ENCODE measurements at places on chromosomes 12 and 14.

GRCh38 chr12:104752881-104753280 lies 205.2 kb downstream of the SLC41A2 start:
- DNase-seq: no peak

GRCh38 chr12:57474430-57474829 lies 5.2 kb downstream of the ARHGAP9 start:
- no peak for DNase-seq

- no peak for DNase-seq
Measured at GRCh38 chr12:126616441-126616840, 1551.2 kb downstream of the AACS start.

- no peak for DNase-seq
Measured at GRCh38 chr14:52110441-52111086, 41.7 kb upstream of the NID2 start.

DNA sequence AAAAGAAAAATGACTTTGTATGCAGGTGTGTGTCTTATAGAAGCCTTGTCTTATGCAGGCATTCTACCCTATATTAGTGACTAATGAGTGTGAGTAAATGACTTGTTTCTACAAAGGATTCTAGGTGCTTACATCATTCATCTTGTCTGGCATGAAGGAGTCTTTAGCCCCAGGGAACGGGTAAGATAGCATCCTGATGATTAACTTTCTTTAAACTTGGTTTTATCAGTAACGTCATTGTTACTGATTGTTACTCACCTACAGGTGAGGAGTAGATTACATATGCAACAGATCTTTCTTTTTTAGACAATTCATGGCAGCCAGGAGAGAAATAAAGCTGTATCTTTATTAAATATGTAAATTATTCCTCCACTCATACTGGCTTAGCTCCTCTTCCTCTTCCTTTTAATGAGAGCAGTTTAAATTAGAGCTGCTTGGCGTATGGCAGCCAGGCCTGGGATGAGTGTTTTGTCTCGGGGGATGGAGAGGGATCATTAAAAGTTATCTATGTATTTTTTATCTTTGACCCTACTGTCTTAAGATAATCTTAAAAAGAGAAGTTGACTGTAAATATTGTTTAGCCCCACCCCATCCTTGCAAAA lies 57.2 kb upstream of the ATP2A2 start:
- no peak for DNase-seq

GRCh38 chr14:103849151-103849886 lies 1.9 kb upstream of the PPP1R13B start:
- no peak for DNase-seq

DNA sequence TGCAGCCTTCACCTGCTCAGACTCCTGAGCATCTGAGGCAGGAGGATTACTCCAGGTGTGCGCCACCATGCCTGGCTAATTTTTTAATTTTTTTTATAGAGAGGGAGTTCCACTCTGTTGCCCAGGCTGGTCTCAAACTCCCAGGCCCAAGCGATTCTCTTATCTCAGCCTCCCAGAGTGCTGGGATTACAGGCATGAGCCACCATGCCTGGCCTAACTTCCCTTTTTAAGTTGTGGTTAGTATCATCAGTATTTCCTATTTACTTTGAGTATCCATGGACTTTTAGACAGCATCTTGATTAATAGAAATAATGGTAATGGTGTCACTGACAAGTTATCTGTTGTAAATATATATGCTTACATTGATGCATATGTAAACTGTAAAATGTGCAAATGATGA lies 116.9 kb downstream of the FGD4 start:
- no peak for DNase-seq

DNA sequence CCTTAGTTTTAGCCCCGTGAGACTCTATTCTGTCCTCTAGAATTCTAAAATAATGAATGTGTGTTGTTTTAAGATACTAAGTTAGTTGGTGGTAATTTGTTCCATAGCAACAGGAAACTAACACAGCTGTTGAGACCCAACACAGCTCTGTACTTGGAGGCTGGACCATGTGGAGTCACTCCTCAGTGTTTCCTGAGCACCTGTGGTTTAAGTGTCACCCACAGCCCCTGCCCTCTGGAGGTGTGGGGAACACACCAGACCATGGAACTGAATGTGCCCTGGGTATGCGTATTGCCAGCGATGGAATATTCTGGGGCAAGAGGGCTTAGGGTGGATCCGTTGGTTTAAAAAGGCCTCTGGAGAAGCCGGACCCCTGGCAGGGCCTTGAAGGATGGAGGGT lies 16.6 kb upstream of the GPR68 start:
- DNase-seq: no peak

- DNase-seq: no peak
Measured at GRCh38 chr14:100079726-100080005, 14.4 kb downstream of the EVL start.

DNA sequence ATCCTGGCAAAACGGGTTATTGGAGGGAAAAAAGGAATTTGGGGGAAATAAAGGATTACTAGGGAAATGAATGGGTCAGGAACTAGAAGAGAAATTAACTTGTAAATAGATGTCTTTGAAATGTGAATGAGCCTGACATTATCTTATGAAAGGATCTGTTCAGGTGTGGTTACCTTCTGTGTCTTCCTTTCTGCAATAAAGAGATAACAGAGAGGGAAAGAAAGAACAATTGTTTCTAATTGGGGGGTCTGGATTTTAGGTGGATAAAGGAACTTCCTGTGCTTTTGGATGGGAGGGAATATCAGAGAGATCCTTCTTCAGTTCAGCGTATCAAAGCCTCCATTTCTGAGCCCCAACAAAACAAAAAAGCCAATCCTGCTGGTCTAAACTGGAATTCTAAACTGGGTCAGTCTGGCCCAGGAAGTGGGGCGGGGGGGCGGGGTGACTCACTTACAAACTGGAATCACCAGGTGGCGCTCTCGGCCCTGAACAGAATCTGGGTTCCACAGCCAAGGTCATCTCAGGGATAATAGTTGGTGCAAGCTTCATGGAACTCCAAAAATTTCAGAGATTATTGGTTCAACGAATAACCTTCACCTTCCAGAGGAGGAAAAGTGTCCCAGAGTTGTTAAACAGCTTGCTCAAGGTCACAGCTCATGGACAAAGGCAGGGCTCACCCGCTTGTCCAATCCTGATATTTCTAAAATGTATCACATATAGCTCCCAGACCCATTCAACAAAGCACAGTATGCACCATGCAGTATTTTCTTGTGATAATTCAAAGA lies 15.2 kb upstream of the PEBP1 start:
- peak; percentile 50 for DNase-seq

DNA sequence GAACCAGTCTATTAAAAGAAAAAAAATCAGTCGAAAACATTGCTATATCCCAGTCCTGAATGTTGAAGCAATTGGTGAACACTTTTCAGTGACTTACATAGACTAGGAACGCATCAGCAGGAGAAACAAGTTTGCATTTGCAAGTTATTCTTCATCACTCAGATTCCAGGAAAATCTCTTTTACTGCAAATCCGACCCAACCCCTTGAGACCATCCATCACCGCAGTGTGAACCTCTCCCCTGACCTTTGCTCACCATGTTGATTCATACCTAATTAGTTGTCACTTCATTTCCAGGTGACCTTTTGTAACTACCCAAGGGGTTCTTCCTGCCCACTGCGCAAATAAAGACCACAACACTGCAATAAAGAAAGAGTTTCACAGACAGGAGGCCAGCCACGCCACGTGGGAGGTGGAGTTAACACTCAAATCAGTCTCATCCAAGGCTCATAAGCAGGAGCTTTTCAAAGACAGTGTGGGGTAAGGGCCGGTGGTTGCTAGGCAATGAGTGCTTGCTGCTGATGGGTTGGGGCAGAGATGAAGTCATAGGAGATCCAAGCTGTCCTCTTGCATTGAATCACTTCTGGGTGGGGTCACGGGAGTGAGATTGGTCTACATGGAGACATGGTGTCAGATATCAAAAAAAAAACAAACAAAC lies 241.3 kb upstream of the TMEM132C start:
- no peak for DNase-seq

- DNase-seq: no peak
Measured at GRCh38 chr14:59483363-59483762, 845 bp downstream of the L3HYPDH start.

- DNase-seq: no peak
Measured at GRCh38 chr14:64191756-64192155, 102.4 kb downstream of the ESR2 start.

GRCh38 chr12:19410629-19411185 lies 28.6 kb upstream of the AEBP2 start:
- no peak for DNase-seq

- DNase-seq: no peak
Measured at GRCh38 chr12:93702707-93703315, 25.6 kb downstream of the CRADD start.

DNA sequence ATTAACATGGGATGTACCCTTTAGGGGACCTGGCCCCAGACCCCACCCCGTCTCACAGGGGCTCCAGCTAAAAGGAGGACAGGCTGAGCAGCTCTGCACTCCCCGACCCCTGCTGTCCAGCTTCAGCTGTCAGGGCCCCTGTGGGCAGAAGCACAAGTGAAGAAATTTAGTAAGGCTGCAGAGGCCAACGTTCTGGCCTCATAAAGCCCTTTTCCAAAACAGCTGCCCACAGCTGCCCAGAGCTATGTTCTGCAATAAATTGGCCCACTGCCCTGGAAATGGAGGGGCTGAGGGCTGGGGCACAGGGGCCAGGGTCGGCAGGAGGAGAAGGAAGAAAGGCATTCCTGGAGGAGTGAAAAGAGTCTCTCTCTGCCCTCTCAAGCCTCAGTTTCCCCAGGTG lies 357.1 kb downstream of the BCL11B start:
- DNase-seq: no peak

DNA sequence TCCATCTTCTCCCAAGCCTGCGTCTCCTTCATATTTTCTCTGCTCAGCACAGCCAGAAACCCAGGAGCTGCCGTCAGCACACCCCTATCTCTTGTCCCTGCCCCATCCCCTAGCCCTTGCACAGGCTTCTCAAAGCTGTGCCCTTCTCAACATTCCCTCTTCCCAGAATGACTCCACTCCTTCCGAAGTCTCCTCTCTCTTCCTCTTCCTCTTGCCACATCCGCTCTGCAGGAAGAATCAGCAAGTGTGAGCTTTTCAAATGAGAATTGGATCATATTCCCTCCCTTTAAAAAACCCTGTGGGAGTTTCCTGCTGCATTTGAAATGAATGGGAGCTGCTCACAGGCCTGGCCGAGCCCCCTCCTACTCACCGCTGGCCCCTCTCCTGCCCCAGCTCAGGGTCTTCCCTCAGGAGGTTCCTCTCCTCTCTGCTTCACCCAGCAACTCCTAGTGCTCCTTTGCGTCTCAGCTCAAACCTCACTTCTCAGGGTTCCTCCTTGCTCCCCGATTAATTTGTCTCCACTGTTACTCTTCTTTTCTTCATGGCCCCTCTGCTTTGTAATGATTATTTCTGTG lies 528.5 kb upstream of the CCDC196 start:
- DNase-seq: no peak

DNA sequence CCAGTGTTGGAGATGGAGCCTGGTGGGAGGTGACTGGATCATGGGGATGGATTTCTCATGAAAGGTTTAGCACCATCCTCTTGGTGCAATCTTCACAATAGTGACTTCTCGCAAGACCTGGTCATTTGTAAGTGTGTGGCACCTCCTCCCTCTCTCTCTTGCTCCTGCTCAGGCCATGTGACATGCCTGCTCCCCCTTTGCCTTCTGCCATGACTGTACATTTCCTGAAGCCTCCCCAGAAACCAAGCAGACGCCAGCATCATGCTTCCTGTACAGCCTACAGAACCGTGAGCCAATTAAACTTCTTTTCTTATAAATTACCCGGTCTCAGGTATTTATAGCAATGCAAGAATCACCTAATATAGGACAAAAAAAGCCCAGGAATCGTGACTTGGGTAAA lies 171.0 kb upstream of the FOXN3 start:
- DNase-seq: no peak

DNA sequence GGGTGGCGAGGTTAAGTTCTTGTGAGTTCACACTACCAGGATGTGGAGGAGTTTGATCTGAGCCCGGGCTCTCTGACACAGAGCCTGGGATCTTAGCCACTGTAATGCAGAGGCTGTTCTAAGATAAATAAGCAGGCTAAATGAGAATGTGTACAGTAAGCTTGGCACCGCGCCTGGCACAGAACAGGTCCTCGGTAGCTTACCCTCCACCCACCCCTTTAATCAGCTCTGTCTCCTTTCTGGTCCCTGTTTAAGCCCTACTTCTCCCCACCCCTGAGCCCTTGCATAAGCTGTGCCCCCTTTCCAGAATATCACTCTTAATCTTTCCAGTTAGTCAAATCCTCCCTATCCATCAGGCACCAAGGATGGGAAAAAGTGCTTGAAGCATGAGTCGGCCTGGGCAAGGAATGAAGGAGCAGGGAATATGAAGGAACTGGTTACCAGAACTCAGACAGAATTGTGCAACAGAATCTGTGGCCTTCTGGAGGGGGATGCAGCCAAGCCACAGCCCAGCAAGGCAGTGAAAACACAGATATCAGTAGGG lies 32.8 kb upstream of the CMKLR1 start:
- no peak for DNase-seq

GRCh38 chr12:32983968-32984367 lies 87.4 kb upstream of the PKP2 start:
- no peak for DNase-seq

- no peak for DNase-seq
Measured at GRCh38 chr12:96811083-96811482, 96.0 kb upstream of the NEDD1 start.

DNA sequence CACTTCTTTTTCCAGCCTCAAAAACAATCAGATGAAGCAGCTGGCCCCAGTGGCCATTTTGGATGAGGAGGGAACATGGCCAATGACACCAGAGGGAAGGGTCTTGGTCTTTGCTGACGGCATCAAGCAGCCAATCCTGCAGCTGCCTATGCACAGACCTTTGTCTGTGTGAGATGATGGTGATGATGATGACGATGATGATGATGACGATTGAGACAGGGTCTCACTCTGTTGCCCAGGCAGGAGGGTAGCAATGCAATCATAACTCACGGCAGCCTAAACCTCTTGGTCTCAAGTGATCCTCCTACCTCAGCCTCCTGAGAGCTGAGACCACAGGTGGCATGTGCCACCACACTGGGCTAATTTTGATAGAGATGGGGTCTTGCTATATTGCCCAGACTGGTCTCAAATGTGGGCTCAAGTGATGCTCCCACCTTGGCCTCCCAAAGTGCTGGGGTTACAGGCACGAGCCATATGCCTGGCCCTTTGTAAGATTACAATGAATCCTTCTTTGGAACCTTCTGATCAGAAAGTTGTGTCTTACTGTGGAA lies 26.5 kb upstream of the NCOR2 start:
- no peak for DNase-seq

GRCh38 chr12:6321905-6322304 lies 11.4 kb downstream of the PLEKHG6 start:
- no peak for DNase-seq

- no peak for DNase-seq
Measured at GRCh38 chr14:93788543-93789227, 400 bp upstream of the PRIMA1 start.

DNA sequence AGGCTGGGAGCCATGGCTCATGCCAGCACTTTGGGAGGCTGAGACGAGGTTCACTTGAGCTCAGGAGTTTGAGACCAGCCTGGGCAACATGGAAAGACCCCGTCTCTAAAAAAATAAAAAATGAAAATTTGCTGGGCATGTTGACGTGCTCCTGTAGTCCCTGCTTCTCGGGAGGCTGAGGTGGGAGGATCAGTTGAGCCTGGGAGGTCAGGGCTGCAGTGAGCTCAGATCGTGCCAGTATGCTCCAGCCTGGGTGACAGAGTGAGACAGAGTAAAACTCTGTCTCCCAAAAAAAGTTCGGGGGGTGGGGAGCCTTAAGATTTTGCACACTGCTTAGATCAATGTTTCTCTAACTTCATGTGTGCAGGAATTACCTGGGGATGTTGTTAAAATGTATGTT lies 30.9 kb downstream of the ATP2A2 start:
- DNase-seq: no peak
